HAP-1 (cell line): ENCODE measurements at places on chromosomes 6 and 20.

- DNase-seq: no peak
These were observed 18.1 kb downstream of the CST9 start for GRCh38 chr20:23587631-23588030.

DNA sequence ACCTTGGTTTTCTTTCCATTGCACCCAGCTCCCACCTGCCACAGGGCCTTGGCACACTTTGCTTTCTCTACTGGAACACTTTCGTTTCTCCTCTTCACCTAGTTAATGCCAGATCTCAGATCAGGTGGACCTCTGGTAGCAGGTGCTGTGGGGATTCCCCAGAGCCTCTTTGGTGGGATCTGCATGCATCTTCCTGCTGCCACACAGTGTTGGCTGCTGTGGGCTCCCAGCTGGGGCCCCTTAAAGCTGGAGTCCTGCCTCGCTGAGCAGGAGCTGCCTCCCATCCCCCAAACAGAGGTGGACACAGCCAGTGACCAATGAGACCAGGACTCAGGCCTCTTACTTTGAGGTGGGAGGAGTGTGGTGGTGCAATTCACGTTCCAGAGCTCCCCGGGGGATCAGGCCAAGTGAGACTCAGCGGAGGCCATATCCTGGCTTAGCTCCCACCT lies 28.4 kb downstream of the CEBPB start:
- no peak for DNase-seq

DNA sequence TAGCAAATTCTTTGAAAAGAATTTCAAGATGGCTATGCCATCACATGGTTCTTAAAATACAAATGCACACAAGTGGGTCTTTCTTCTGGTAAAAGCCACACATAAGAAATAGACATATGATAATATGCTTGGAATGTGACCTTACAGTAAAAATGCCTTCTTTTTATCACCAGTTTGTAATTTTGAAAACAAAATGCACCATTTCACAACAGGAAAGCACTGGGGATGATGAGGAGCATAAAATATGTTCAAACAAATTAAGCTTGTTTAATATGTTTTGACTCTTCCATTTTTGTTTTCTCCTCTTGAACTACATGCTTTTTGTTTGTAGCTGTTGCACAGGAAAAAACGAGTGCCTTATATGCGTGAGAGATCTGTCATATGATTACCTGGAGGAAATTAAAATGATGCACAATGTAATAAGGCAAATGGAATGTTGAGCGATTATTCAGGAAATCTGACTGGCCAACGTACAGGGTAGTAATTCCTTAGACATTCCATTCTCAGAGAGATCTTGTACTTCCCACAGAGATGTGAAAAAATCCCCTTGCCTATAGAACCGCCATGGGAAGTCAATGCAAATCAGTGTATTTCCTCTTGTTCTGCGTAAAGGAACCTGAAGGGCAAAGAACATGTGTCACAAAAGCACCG lies 911.6 kb downstream of the TFAP2A start:
- no peak for DNase-seq

DNA sequence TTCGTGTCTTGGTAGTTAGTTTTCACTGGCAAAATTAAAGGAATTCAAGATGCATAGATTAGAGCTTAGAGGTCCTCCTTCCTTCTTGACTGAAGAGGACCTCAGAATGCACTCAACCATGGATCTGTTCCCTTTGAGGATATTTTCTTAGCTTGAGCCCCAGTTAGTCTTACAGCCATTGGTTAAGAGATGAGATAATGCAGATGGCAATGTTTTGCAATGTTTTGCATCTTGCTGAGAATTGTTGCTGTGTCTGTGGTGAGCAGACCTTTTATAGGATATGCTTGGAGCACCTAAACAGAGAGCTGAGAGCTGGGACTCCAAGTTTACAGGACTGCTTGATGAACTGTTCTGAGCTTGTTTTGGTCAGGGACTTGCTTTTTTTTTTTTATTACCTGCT lies 107.5 kb downstream of the TMEM170B start:
- DNase-seq: no peak

GRCh38 chr6:146650799-146651481 lies 52.2 kb downstream of the ADGB start:
- DNase-seq: no peak
